ENCODE measurements at places on chromosomes 7 and 10. TPM values are rescaled to one million over a fixed set of nuclear protein-coding genes. Genes with fewer than 3 reads are reported as not detected.
A peak's percentile ranks its signal among the peaks of the same experiment; 100 is the strongest.

GRCh38 chr10:117197189-117197588 is at the start of gene KCNK18:
Gene KCNK18, plus strand, starts transcription at chr10:117197489. Its CDS starts 0 bp downstream, at chr10:117197489.
- H3K4me1 ChIP-seq: no peaks in the 10 kb centered on the region
- no peaks in the 10 kb centered on the region for H3K36me3 ChIP-seq
- H3K27me3 ChIP-seq: no peaks in the 10 kb centered on the region
- H3K4me3 ChIP-seq: no peak within 1 kb of the TSS
- H3K27ac ChIP-seq: no peak within 1 kb of the TSS

DNA sequence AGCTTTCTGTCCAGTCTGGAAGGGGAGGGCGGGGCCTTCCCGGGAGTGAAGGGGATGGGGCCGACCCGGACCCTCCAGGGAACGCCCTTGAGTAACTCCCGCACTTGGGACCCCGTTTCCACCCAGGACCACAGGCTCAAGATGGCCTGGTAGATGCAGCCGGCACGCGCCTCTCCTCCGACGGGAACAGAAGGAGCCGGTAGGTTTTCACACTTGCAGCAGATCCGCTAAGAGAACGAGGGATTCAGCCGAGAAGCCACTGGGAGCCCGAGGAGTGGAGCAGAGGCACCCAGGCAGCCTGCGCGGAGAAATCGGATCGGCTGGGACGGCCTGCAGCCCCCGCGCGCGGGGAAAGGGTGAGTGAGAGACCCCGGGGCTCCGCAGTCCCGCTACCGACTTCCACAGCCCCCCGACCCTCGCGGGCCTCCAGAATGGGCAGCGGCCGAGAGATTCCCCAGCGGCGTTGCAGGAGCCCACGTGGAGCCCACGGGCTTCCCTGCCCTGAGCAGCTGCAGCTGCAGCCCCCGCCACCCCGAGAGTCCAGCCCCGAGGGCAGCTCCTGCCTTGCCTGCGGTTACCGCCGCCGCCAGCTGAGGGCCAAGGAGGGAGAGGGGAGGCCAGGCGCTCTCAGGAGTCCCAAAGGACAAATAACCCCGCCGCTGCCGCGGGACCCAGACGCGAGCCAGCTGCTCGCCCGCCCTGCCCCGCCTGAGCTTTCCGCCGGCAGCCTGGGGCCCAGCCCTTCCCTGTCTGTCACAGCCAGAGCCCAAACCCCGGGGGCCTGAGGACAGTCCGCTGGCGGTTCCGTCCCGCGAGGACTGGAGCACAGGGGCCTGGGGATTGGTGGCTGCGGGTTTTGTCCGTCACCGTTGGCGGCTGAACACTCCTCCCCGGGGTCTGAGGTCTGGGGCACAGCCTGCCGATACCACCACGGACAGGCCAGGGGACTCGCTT is 21.8 kb downstream of the IFT22 start:
- H3K4me3 ChIP-seq: no peak overlapping the region
- no peak overlapping the region for H3K27ac ChIP-seq
- no peaks in the 10 kb centered on the region for H3K4me1 ChIP-seq
- DNase-seq: no peak

The EFCAB10 gene
- not detected for total RNA-seq

The LHFPL3 gene
- 0.27 TPM for total RNA-seq

GRCh38 chr10:89384474-89385340 is 6.9 kb downstream of the IFIT1B start:
- H3K27ac ChIP-seq: no peak overlapping the region
- no peak overlapping the region for H3K4me3 ChIP-seq
- H3K36me3 ChIP-seq: no peaks in the 10 kb centered on the region
- H3K27me3 ChIP-seq: no peaks in the 10 kb centered on the region
- DNase-seq: no peak

- no peaks in the 10 kb centered on the region for H3K4me1 ChIP-seq
- no peaks in the 10 kb centered on the region for H3K36me3 ChIP-seq
- no peak for DNase-seq
These were observed 71.2 kb downstream of the WNT2 start for GRCh38 chr7:117251687-117252086.

DNA sequence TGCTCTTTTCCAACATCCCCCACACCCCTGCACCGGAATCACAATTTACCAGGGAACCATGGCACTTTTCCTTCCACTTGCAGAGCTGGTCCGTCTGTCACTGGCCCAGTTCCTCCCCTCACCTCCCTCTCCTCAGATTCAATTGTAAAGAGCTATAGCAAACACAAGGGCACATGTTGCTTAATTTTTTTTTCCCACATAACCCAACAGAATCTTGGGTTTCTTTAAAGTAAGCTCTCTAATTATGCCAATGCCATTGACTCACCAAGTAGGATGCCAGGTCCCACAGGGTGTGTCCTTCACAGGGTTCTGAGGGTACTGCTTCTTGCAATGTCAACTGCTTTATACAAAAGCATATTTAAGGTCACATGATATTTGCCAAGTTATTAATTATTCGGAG is 262.2 kb downstream of the AUTS2 start:
- DNase-seq: no peak
- H3K4me1 ChIP-seq: no peaks in the 10 kb centered on the region
- H3K4me3 ChIP-seq: no peak overlapping the region

DNA sequence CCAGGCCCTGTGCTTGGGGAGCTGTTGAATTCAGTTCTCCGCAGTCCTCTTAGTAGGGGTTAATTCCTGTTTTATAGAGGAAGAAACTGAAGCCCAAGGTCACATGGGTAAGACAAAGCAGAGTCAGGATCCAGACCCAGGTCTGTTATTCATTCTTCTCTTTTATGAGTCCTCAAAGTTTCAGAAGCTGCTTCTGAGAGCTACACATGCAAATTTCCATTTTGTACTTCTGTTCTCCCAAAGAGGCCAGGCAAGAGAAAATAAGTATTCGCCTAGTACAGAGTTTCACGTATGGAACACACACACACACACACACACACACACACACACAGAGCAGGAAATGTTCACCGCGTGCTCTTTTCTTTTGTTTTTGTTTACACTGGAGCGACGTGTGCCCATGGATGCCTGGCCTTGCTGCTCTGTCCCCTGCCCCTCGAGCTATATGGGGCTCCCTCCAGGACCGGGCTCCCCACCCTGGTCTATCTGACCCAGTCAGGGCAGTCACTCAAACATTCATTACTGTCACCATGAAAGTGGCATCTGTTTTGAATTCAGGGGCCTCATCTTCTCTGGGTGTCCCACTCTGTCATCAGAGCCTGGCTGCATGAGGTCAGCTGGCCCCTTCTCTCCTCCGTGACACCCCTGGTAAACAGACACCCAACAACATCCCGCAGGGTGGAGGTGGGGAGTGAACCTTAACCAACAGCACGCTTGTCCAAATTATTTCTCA is 84.4 kb downstream of the TNS3 start:
- H3K4me3 ChIP-seq: no peak overlapping the region
- no peak for DNase-seq
- H3K27ac ChIP-seq: peak overlapping the region; percentile 77
- H3K27me3 ChIP-seq: no peaks in the 10 kb centered on the region
- peaks cover 56% of the 10 kb centered on the region for H3K4me1 ChIP-seq

GRCh38 chr7:108278776-108279175 is 148.6 kb upstream of the LAMB4 start:
- no peaks in the 10 kb centered on the region for H3K36me3 ChIP-seq
- no peak overlapping the region for H3K27ac ChIP-seq
- no peak overlapping the region for H3K4me3 ChIP-seq
- no peaks in the 10 kb centered on the region for H3K27me3 ChIP-seq
- no peak for DNase-seq

GRCh38 chr7:97982647-97983046 is 7.3 kb downstream of the OCM2 start:
- DNase-seq: no peak
- no peak overlapping the region for H3K27ac ChIP-seq
- H3K27me3 ChIP-seq: no peaks in the 10 kb centered on the region

The GFRA1 gene
- 19.5 TPM for total RNA-seq

The NACAD gene
- 2.0 TPM for total RNA-seq

DNA sequence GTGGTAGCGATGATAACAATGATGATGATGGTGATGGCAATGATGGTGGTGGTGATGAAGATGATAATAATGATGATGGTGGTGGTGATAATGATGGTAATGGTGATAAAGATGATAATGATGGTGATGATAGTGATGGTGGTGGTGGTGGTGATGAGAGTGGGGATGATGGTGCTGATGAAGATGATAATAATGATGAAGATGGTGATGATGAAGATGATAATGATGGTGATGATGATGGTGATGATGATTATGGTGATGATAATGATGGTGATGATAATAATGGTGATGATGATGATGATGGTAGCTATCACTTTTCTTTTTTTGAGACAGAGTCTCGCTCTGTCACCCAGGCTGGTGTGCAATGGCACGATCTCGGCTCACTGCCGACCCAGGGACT is 144.5 kb upstream of the PCBD1 start:
- no peak for DNase-seq
- H3K27ac ChIP-seq: no peak overlapping the region
- no peaks in the 10 kb centered on the region for H3K36me3 ChIP-seq
- H3K4me1 ChIP-seq: no peaks in the 10 kb centered on the region

The WNT8B gene
- total RNA-seq: not detected

The EN2 gene
- total RNA-seq: not detected

The ABCB1 gene
- total RNA-seq: 2.8 TPM

GRCh38 chr10:113753020-113753692 is 1.7 kb downstream of the PLEKHS1 start:
- no peaks in the 10 kb centered on the region for H3K27me3 ChIP-seq
- H3K4me3 ChIP-seq: no peak overlapping the region
- peak; percentile 72 for DNase-seq

The SH2B2 gene
- total RNA-seq: 7.6 TPM

GRCh38 chr10:94623572-94623971 is 60.0 kb upstream of the CYP2C18 start:
- no peak overlapping the region for H3K4me3 ChIP-seq
- DNase-seq: no peak
- H3K4me1 ChIP-seq: no peaks in the 10 kb centered on the region
- H3K27me3 ChIP-seq: no peaks in the 10 kb centered on the region
- no peak overlapping the region for H3K27ac ChIP-seq

DNA sequence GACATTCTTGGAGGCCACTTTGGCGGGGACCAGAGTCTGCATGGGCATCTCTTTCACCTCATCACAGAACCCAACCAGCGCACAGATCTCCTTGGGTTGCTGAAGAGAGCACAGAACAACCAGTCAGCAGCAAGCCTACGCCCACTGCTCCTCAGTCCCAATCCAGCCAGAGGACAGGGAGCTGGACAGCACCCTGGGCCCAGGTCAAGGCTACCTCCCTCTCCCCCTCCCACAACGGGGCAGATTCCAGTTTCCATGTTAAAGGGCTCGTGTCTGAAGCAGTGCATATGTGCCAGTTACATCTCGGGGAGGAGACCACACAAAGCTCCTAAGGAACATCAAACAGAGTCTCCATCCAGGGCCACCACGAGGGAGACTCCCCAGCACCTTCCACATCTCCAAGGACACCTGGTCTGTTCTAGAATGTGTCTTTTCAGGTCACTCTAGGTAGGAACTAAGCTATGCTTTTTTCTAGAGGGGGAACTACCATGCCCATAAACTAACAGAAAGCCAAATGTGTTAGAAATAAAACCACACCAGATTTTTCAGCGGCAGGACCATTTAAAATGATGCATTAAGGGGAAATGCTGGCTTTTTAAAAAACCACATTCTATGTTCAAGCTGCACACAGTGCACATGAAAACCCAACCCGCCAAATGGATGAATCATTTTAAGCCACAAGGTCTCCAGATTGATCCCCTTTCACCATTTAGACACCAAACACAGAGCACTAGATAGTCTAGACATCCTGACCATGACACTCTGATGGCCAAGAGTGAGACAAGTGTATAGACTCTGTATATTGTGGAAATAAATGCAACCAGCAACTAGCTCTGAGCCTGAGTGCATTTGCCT is 28.9 kb downstream of the PSAP start:
- H3K27ac ChIP-seq: no peak overlapping the region
- H3K27me3 ChIP-seq: no peaks in the 10 kb centered on the region
- no peaks in the 10 kb centered on the region for H3K36me3 ChIP-seq
- no peak overlapping the region for H3K4me3 ChIP-seq
- DNase-seq: no peak

DNA sequence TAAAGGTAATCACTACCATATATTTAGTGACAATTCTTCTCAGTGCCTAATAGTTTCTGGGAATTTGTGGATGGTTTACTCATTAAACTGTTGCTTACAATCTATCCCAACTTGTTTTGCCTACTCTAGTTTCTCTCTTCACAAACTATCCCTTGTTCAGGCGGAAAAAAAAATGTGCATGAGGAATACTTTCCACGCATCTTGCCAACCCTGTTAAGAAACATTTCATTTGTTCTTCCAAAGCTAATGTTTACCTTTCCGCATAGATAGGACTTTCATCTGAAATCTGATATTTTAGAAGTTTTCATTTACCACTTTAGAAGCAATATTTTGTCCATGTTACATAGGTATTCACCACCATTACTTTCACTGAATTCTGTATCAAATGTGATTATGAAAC is 191.9 kb downstream of the MDFIC start:
- DNase-seq: no peak
- no peaks in the 10 kb centered on the region for H3K36me3 ChIP-seq
- no peak overlapping the region for H3K4me3 ChIP-seq
- H3K27ac ChIP-seq: no peak overlapping the region
- H3K27me3 ChIP-seq: no peaks in the 10 kb centered on the region
- no peaks in the 10 kb centered on the region for H3K4me1 ChIP-seq

- no peaks in the 10 kb centered on the region for H3K27me3 ChIP-seq
- H3K4me3 ChIP-seq: no peak overlapping the region
- peaks cover 11% of the 10 kb centered on the region for H3K4me1 ChIP-seq
- no peaks in the 10 kb centered on the region for H3K36me3 ChIP-seq
These were observed 42.7 kb downstream of the PLAU start for GRCh38 chr10:73953665-73954064.

The VWC2 gene
- total RNA-seq: 0.27 TPM

GRCh38 chr10:70540089-70540788 is 61.7 kb downstream of the PALD1 start:
- no peak overlapping the region for H3K4me3 ChIP-seq
- H3K27me3 ChIP-seq: no peaks in the 10 kb centered on the region
- no peaks in the 10 kb centered on the region for H3K36me3 ChIP-seq
- no peaks in the 10 kb centered on the region for H3K4me1 ChIP-seq
- DNase-seq: no peak

The TAS2R41 gene
- not detected for total RNA-seq

DNA sequence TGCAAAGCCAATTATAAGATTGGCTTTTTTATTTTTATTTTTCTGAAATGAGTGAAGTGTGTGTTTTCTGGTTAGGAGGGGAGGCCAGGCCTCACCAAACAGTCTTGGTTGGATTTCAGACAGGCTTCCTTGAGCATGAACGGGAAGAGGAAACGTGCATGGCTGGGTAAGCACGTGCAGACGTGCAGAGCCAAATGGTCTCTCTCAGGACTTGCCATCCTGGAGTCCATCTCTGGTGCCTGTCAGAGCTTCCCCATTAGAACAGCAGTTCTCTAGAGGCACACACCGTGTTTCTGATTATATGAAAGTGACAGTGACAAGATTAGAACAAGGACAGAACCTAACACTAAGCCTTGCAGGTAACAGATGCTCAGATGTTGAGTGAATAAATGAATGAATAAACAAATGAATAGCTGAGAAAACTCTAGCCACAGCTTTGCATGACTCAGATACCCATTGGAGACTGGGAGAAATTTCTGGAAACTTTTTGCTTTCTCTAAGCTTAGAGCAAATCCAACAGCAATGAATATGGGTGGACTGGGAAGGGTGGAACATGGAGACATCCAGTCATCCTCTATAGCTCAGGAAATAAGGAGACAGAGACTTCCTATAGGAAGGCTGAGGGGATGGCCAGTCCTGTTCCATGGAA is 11.8 kb upstream of the CALD1 start:
- peak overlapping the region; percentile 41 for H3K27ac ChIP-seq
- H3K27me3 ChIP-seq: no peaks in the 10 kb centered on the region
- no peak for DNase-seq
- H3K36me3 ChIP-seq: no peaks in the 10 kb centered on the region

- no peaks in the 10 kb centered on the region for H3K4me1 ChIP-seq
- H3K27me3 ChIP-seq: no peaks in the 10 kb centered on the region
- H3K4me3 ChIP-seq: no peak overlapping the region
- DNase-seq: no peak
These were observed 947.1 kb downstream of the GRM8 start for GRCh38 chr7:126305671-126306070.
